Stimulated activated CD4-positive, alpha-beta T cell treated with anti-CD3 and anti-CD28 coated beads, Interleukin-15, amount 100 ng/mL, for 1 hour (primary cell): ENCODE measurements at places on chromosomes 1 and 21.

DNA sequence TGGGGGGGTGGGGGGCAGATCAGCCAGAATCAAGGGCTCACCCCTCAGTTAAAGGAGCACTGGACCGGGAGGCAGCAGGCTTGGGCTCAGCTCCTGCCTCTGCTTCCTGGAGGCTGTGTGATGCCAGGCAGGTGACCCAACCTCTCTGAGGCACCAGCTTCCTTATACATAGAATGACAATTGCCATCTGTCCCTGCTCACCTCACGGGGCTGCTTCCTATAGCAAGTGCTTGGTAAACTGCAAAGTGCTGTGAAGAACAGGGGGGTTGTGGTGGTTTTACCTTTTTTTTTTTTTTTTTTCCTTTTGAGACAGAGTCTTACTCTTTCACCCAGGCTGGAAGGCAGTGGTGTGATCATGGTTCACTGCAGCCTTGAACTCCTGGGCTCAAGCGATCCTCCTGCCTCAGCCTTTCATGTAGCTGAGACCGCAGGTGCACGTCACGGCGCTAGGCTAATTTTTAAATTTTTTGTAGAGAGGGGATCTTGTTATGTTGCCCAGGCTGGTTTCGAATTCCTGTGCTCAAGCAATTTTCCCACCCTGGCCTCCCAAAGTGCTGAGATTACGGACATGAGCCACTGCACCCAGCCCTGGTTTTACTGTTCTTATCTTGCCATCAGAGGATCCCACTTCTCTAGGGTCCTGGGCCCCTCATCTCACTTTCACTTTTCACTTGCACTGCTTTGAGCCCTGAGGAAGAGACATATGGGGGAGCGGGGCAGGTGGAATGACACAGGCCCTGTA is 11.6 kb downstream of the KCNQ4 start:
- no peak for DNase-seq

DNA sequence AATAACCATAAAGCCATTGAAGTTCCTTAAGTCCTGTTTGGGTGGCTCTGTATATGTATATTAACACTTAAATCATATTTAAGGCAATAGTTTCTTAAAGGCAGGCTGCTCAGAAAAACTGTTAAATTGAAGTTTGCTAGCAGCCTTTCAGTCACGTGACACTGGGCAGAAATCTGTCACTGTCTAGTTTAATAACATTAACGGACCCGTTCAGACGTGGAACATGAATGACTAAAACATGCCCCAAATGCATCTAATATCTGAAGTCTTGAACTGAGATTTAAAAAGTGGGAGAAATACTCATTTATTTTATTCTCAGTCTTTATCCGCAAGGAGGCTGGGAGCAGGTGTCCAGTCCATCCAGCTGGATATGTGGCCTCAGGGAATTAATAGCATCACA is 3.3 kb upstream of the SPATA1 start:
- DNase-seq = no peak

GRCh38 chr1:96416701-96417444 is 304.7 kb upstream of the PTBP2 start:
- DNase-seq = no peak

DNA sequence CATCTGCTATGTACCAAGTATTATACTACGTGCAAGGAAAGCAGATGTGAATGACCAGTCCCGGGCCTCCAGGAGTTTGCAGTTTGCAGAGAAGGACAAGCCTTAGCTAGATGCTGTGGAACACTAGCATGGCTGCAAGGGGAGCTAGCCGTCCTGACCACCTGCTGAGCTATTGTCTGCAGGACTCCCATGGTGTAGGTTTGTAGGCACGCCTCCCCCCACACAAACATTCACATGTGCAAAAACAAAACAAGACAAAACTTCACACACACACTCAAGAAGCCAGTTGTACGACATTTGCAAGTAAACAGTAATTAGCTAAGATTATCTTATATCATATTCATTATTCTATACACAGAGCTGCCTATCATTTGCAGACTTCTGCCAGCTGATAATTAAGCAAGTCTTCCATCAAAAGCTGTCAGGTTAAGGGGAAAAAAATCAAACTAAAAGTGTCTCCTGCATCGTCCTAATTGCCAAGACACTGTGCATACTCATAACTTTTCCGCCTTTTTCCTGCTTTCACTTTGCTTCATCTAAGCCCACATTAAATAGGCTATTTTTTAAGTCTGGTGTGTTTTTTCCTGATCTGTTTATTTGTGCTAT is 10.7 kb upstream of the HNRNPU start:
- no peak for DNase-seq

- DNase-seq = no peak
Measured at GRCh38 chr1:192904438-192904895, 95.6 kb downstream of the RGS2 start.

- no peak for DNase-seq
Measured at GRCh38 chr1:76494807-76495206, 372.5 kb upstream of the ST6GALNAC5 start.

- no peak for DNase-seq
Measured at GRCh38 chr1:166875302-166875733, 746 bp downstream of the TADA1 start.

GRCh38 chr1:2300851-2301606 is 72.9 kb downstream of the SKI start:
- peak; percentile 92 for DNase-seq
